ENCODE measurements at places on chromosomes 16 and 17.

- no peak for DNase-seq
These were observed 3.4 kb upstream of the ETV4 start for GRCh38 chr17:43549496-43549895.

DNA sequence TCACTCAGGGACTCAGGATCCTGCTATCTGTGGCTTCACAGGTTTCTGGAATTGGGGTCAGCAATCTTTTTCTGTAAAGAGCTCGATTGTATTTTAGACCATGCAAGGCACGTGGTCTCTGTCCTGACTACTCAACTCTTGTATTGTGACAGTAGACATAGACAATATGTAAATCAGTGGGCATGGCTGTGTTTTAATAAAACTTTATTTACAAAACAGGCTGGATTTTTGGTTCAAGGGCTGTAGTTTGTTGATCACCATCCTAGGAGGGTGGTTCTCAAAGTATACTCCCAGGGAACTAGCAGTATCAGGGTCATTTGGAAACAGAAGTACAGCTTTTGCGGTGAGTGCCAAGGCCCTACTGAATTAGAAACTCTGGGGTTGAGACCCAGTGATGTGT is 108.2 kb upstream of the CRHR1 start:
- DNase-seq = no peak

DNA sequence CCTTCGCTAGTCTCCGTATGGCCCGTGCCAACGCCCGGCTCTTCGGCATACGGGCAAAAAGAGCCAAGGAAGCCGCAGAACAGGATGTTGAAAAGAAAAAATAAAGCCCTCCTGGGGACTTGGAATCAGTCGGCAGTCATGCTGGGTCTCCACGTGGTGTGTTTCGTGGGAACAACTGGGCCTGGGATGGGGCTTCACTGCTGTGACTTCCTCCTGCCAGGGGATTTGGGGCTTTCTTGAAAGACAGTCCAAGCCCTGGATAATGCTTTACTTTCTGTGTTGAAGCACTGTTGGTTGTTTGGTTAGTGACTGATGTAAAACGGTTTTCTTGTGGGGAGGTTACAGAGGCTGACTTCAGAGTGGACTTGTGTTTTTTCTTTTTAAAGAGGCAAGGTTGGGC is 2.5 kb downstream of the RPL13 start:
- no peak for DNase-seq

DNA sequence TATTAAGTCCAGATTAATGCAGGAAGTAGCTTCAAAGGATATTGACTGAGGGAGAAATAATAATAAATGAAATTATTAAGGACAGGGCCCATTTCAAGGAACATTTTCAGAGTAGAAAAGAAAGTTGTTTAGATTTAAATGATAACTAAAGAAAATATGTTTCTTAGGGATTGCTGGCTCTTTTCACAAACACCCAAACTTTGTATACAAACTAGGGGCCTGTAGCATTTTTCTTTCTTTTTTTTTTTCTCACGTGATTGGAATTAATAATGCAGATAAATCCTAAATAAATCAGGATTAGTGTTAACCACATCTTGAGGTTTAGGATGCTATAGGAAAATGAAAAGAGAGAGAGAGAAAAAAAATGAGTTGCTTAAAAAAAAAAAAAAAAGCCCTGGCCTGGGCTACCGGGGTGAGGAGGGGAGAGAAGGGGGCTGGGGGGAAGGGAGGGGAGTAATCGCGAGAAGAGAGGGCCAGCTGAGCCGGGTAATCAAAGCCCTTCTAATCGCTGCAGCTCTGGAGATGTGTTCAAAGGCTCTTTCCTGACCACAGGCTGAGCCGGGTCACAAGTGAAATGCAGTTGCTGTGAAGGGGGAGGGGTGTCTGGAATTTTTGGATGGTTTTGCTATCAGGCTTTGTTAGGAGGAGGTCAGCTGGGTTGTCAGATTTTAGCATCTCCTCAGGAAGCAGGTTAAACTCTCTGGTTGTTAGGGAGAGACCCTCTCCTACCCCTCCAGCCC is 104.6 kb upstream of the ZFHX3 start:
- no peak for DNase-seq

DNA sequence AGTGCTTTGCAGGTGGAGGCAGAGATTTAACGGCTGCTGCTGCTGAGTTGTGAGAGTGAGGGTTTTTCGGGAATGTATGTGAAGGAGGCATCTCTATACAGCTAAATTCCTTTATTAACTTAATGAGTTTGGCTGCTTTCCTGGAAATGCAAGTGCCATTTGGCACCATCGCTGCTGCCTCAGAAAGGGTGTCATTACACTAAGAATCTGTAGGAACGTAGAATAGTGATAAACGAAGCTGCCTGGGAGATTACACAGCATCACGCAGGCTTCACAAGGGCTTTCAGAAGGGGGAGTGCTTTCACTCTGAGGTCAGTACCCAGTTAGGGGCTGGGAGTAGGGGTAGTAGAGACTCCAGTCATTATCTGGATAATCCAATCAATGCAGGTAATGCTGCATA is 14.1 kb upstream of the NLRP1 start:
- no peak for DNase-seq

- peak; percentile 55 for DNase-seq
These were observed 7.3 kb upstream of the VEZF1 start for GRCh38 chr17:57995076-57995956.

- no peak for DNase-seq
These were observed 252.9 kb downstream of the GRIN2A start for GRCh38 chr16:9929313-9929712.

- DNase-seq = no peak
These were observed 36.5 kb upstream of the PVALEF start for GRCh38 chr17:81128774-81129173.

GRCh38 chr17:33905338-33905800 is 349.7 kb upstream of the CCL2 start:
- DNase-seq = no peak

- no peak for DNase-seq
These were observed 93.3 kb downstream of the C16orf78 start for GRCh38 chr16:49466881-49467280.

DNA sequence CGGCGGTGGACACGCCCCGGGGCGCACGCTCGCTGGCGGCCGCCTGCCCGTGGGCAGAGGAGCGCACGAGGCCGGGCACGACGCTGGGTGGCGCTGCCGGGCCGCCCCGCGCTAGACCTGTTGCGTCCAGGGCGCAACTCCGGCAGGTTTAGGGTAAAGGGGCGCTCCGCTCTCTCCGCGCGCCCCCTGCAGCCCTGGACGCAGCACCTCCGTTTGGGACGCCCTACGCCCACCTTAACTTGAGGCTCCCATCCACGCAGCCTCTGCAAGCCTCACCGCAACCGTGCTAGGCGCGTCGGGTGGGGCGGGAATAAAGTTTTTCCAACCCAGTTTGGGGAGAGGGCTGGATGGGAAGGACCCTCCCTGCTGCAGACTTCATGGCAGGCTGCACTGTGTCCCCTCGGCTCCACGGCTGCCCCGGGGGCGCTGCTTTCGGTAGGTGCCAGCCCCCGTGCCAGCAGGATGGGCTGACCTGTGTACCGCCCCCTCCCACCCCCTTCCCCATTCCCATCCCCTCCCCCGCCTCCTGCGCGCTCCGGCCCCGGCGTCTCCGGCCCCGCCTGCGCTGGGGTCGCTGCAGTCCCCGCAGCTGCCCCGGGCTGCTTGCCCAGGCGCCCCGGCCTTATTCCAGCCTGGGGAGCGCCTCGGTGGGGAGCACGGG is at the start of gene SYT17:
Gene SYT17 (plus strand): TSS at position 531 of the 661 bp plus-strand sequence. CDS start 407 bp downstream, outside the sequence.
- no peak for DNase-seq

- no peak for DNase-seq
These were observed 23.8 kb downstream of the LCMT1 start for GRCh38 chr16:25135254-25135878.

DNA sequence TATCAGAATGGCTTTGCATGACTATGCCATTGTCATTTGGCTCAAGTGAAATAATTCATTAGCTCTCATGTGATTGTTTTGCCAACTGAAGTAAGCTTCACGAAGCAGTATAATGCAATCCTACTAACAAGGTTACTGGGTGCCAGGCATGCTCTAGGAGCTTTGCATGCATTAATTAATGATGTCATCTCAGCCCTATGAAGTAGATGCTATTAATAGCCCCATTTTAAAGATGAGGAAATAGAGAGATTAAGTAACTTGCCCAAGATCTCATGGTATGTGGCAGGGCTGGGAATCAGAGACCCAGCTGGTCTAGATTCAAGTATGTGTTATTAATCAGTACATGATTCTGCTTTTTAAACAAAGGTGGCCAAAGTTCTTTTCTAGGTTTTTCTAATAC is 14.1 kb downstream of the KRT39 start:
- peak; percentile 97 for DNase-seq

GRCh38 chr16:27235055-27235937 is 32.0 kb downstream of the KDM8 start:
- DNase-seq = no peak

DNA sequence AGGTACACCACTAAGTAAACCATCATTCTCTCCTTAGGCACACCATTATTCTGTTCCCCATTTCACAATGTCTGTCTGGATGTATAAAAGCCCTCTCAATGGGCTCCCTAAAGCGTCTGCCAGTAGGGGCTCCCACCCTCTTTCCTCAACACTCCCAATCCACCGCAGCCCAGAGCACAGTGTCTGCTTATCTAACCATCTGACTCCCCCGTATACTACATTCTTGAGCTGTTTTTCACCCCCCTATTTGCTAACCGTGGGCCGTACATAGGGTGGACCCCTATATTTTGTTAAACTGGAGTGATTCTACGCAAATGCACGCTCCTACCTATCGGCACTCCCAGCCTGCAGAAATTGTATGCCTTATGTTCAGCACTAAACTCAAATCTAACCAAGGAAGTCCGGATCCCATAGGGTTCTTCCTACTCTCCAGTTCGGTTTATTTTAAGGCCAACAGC is 685 bp upstream of the PSMD3 start:
- DNase-seq = no peak

GRCh38 chr16:11198828-11199227 is 57.2 kb downstream of the SOCS1 start:
- DNase-seq = no peak

DNA sequence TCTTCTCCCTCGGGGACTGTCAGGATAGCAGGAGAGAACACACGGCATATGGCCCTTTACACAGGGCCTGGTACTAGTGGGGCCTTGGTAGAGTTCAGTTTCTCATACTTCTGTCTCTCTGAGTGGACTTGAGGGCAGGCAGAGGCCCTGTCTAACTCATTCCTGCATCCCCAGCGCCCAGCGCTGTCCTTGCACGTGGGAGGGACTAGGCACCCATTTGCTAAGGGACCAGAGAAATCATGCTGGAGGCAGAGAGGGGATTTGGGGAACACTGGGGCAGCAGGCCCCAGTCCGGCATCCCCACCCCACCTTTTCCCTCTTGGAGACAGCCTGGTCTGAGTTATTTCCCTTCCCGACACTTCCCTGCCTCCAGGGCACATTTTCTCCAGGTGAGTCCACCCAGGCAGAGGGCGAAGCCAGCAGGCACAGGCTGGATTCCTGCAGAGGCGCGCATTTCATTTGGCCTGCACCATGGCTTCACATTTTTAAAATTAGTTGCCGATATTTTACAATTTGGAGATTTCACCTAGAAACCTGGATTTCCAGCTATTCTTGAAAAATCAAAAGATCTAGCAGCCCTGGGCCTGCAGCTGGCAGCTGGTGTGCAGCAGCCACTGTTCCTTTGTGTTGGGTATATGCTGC is 9.7 kb upstream of the NKD1 start:
- DNase-seq = no peak

GRCh38 chr17:33127706-33128105 is 136.1 kb downstream of the SPACA3 start:
- DNase-seq = no peak

DNA sequence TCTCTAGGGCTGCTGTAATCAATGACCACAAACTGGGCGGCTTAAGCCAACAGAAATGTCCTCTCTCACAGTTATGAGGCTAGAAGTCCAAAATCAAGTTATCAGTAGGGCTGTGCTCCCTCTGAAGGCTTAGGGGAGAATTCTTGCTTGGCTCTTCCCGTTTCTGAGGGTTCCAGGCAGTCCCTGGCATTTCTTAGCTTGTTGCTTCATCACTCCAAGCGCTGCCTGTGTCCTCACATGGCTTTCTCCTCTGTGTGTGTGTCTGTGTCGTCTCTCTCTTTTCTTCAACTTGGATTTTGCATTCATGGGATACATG is 13.7 kb upstream of the CDC42EP4 start:
- DNase-seq = peak; percentile 84

- DNase-seq = no peak
These were observed 4.3 kb downstream of the CDIP1 start for GRCh38 chr16:4534151-4534790.

GRCh38 chr17:44417553-44417952 is 28.1 kb upstream of the ITGA2B start:
- DNase-seq = peak; percentile 58

DNA sequence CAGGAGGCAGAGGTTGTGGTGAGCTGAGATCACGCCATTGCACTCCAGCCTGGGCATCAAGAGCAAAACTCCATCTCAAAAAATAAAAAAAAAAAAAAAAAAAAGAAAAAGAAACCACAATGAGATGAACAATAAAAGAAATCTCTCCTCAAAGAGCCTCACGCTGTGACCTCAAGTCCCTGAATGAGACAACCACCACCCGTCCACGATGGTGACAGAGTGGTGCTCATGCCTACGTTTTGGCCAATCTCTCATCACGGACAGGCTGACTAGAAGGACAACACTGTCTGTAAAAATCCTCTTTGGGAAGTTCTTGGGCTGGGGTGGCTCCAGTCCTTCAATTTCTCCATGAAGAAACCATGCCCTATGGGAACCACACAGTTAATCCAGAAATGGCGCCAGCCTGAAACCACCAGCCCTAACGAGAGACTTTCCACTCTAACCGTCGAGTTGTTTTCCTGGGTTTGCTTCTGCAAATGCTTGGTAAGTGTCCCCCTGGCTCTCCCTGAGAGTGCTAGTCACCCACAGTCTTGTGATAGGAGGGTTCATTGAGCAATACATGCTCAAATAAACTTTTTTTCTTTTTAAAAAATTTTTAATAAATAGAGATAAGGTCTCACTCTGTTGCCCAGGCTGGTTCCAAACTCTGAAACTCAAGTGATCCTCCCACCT is 15.0 kb upstream of the PRSS27 start:
- DNase-seq = no peak

DNA sequence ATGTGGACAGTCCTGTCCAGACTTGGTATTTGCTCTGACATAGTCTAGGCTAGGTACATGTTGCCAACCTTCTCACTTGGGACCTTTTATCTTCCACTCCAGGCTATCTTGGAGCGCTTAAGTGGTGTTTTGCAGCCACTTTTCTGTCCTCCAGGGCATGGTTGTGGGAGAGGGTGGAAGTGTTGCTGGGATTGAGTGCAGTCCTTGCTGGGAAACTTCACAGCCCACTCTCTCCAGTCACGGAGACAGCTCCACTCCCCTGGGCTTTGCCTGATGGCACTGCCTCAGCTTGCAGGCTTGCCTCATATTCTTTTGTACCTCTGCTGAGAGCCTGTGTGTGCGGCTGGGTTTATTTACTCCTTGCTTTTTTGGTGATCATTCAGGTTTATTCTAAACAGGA is 17.4 kb downstream of the RPA1 start:
- DNase-seq = no peak
